ENCODE measurements at places on chromosomes 16 and 17.

GRCh38 chr17:74960570-74961342, 11.8 kb downstream of the HID1 start:
- peak; percentile 32 for DNase-seq

DNA sequence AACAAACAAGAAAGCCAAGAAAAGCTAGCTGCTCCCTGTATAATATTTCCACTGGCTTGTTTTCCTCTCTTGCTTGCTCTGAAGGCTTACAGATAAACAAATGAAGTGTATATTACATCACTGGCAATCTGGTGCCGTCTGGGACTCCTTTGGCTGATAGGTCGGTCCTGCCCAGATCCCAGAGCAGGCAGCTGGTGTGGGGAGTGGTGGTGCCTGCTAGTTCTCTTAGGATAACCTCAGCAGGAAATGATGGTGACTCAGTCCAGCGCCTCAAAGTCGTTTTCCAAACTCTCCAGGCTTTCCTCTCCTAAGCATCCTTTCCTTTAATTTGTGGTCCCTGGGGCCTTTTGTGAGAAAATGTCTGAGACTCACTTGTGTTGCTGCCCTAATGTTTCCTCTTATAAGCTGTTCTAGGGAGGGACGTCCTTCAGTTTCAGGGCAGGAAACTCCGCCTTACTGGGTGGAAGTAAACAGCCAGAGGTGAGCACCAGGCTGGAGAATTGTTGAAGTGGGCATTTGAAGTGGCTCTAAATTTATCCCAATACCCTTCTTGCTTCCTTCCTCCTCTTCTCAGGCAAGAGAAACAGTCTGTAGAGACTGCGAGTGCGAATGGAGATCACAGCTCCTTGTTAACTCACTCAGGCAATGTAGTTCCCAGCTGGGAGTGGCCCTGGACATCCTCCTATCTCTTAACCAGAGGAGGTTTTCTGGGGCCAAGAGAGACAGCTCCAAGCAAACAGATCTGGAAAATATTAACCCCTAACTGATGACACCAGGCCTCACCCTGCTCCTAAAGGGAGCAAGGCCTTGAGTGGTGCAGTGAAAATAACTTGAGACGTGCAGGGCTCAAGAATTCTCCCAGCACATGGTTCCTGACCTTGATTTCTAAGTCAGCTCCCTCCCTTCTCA, 34.9 kb downstream of the CD300LF start:
- no peak for DNase-seq

DNA sequence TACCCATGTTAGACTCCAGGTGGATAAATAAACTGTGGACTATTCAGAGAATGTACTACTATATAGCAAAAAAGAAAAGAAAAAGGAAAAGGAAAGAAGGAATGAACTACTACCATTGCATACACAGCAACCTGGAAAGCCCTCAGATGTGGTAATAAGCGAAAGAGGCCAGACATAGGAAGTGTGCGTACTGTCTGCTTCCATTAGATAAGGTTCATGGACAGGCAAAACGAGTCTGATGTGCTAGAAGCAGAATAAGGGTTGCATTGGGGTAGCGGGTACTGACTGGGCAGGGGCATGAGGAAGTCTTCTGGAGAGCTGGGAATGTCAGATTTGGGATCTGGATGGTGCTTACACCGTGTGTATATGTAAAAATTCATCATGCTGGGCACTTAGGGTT, 21.8 kb downstream of the CLEC16A start:
- DNase-seq, result no peak

- no peak for DNase-seq
Measured at GRCh38 chr17:35287286-35287811, 44.5 kb downstream of the SLFN5 start.

DNA sequence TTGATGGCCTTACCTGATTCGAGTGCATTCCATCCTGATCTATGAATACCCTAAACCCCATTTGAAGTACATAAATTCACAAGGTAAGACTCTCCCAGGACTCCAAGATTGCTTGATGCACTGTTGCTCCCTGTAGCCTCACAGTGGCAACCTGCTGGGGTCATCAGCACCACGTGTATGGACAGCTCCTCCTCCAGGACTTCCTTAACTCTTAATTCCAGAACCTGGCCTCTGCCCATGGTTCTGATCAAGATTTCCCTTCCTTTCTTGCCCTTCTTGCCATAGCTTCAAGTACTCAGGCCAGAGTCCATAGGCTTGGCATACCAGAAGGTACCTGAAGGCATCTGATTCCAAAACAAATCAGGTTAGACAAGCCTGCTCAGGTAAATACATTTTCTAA, 34.0 kb upstream of the NLK start:
- DNase-seq, result peak; percentile 60

DNA sequence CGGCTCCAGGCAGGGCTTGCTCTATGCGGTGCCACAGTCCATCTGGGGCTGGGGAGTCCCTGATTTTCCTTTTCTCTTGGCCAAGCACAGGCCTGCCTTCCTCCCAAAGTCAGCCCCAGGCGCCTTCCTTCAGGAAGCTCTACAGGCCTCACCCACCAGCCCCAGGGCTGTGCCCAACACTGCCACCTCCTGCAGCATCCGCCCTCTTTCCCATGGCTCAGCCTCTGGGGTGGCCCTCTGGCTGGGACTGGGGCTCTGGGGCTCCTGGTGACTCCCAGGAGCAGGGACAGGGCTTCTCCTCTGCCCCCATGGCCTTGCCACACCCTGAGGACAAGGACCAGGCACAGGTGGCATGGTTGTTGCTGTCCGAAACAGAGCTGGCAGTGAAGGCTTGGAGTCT, 817 bp downstream of the ITGB4 start:
- no peak for DNase-seq

DNA sequence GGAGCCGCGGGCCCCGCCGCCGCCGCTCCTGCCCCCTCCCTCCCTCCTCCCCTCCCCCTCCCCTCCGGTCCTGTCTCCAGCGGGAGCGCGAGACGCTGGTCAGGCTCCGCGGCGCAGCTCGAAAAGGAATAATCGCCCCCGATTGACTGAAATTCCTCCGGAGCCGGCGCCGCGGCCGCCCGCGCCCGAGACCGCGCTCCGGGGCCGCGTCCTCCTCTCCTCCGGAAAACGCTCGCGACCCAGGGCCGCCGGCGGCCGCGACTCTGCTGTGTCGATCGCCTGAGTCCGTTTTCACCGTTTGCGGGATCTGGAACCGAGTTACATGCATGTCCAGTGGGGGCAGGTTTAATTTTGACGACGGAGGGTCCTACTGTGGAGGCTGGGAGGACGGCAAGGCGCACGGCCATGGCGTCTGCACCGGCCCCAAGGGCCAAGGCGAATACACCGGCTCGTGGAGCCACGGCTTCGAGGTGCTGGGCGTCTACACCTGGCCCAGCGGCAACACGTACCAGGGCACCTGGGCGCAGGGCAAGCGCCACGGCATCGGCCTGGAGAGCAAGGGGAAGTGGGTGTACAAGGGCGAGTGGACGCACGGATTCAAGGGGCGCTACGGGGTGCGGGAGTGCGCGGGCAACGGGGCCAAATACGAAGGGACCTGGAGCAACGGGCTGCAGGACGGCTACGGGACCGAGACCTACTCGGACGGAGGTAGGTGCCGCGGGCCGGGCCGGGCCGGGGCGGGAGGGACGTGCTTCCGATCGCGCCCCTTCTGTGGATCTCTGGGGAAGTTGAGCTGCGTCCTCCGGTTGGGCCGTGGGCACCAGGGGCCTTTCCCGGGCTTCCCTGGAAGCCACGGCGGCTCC, 744 bp downstream of the JPH3 start:
- DNase-seq, result no peak

DNA sequence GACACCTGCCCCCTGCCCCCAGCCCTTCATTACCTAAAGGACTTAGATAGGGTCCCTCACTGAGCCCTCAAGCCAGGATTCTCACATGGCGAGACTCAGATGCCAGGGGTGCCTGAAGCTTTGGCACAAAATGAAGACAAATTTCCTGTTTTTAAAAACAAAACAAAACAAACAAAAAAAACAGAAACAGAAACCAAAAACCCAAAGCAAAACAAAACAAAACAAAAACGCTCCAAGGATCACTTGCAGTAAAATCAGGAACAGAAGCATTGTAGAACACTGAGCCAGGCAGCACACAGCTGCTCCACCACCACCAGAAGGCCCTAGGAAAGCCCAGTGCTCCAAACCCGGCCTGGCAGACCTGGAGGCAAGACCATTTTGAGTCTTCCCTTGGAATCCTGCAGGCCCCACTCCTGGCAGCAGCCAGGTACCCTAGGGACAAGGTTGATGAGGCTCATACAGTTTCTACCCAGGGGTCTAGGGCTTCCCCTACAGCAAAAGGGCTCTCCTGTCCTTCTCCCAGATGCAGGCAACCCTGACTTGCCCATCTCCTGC, 20.8 kb downstream of the MYO18A start:
- no peak for DNase-seq

DNA sequence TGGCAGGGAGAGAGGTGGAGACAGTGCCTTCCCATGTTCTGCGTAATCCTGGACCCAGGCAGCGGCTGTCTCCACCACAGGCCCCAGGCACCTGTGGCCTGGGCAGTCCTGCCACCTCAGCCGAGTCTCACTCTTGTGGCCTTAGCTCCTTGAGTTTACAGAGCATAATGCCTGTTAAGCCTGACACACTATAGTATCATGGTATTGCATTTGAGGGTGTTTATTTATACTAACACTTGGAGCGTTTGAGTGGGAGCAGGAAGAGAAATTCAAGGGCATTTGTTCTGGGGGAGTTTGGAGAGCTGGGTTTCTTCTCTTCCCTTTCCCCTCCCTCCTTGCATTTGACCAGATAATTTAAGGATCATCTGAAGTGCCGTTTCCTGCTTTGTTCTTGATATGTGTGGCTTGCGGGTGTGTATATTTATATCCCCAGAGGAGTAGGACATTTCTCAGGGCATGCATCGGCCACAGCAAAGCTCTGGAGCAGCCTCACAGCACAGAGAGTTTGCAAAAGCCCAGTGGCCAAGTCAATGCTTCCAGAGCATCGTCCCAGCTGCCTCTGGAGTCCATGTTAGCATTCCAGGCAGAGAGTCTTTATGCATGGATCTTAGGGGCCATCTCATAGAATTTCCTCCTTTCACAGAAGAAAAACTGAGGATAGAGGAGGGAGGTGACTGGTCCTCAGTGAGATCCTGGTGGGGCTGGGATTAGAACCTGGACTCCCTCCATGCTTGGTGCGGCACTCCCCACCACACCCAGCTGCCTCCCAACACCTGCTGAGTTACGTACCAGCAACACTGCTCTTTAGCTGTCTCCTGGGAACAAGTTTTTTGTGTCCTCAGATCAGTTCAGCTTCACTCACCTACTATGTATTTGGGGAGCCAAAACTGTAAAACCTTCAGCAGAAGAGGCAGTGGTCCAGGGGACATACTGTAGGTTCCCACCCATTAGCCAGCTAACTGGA, 222.8 kb downstream of the CCDC182 start:
- DNase-seq, result no peak

DNA sequence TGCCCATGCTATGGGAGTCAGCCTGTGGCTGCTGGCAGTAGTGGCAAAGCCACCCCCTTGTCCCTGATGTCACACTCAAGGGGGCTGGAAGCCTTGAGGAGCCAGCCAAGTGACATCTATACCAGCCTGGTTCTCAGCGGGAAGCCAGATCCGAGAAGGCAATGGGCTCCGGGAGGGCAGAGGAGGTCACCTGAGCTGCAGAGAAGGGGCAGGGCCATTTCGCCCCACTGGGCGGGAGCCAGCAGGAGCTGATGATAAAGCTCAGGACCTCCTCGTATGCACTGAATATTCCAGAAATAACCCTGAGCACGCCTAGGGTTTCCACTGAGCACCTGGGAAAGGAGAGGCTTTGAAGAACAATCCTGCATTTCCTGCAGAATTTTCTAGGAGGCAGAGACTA, 19.0 kb downstream of the MRPS23 start:
- no peak for DNase-seq

DNA sequence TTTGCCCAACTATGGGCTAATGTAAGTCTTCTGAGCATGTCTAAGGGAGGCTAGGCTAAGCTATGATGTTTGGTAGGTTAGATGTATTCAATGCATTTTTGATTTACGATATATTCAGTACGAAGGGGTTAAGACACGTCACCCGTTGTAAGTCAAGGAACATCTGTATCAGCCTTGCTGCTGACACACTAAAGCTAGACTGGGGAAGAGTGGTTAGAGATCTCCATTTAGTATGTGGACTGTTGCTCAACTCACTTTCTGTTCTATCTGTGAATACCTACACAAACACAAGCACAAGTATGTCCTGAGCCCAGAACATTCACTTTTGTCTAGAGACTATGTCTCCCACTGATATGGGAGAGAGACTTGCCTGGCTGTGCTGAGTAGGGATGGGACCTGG, 71.5 kb downstream of the VMP1 start:
- no peak for DNase-seq

Data from mammary epithelial cell (primary cell).